ENCODE measurements at places on chromosomes 3 and 15. TPM values are rescaled to one million over a fixed set of nuclear protein-coding genes. Genes with fewer than 3 reads are reported as not detected.
A peak's percentile ranks its signal among the peaks of the same experiment; 100 is the strongest.

- DNase-seq, result no peak
Observed at GRCh38 chr15:58608129-58608590, 141.3 kb downstream of the ADAM10 start.

The LDHAL6B gene
- not detected for total RNA-seq

GRCh38 chr3:195869413-195870001 lies 38.8 kb downstream of the TNK2 start:
- DNase-seq, result no peak

- no peak for DNase-seq
Observed at GRCh38 chr3:67783281-67784250, 129.2 kb upstream of the SUCLG2 start.

GRCh38 chr15:24772686-24773373 lies 97.3 kb downstream of the NPAP1 start:
- DNase-seq, result peak; percentile 72

The BCHE gene
- total RNA-seq, result not detected

DNA sequence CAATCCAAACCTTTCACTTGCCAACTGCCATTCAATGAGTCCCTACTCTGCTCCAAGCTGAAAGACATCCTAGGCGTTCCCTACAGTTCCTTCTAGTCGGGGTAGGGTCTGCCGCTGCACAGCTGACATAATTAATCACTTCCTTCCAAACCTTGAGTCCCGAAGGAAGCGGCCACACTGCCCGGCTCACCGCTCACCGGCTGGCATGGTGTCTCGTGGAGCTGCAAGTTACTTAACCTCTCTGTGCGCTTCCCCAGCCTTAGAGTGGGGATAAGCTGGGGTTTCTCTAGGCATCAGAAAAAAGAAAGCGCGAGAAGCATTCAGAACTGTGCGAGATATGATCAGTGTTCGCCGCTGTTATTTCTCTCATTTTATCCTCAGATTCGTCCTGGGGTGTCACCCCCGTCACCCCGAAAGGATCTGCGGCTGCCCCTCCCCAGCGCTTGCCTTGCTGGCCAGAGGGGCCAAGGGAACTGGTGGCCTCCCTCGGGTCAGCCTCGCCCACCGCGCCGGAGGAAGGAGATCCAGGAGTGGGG lies 748 bp downstream of the MRPS25 start:
- DNase-seq, result no peak

DNA sequence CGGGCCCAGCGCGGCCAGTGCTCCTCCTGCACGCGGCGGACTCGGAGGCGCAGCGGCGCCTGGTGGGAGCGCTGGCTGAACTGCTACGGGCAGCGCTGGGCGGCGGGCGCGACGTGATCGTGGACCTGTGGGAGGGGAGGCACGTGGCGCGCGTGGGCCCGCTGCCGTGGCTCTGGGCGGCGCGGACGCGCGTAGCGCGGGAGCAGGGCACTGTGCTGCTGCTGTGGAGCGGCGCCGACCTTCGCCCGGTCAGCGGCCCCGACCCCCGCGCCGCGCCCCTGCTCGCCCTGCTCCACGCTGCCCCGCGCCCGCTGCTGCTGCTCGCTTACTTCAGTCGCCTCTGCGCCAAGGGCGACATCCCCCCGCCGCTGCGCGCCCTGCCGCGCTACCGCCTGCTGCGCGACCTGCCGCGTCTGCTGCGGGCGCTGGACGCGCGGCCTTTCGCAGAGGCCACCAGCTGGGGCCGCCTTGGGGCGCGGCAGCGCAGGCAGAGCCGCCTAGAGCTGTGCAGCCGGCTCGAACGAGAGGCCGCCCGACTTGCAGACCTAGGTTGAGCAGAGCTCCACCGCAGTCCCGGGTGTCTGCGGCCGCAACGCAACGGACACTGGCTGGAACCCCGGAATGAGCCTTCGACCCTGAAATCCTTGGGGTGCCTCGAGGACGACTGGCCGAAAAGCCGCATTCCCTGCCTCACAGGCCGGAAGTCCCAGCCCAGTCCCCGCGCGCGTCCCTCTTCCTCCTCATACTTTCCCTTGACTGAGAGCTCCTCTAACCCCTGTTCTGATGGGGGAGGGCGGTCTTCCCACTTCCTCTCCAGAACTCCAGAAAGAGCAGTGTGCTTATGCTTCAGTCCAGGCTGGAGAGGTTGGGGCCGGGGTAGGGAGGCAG lies 1.4 kb upstream of the IL17RC start:
- peak; percentile 12 for DNase-seq

The SLC12A1 gene
- total RNA-seq, result not detected

DNA sequence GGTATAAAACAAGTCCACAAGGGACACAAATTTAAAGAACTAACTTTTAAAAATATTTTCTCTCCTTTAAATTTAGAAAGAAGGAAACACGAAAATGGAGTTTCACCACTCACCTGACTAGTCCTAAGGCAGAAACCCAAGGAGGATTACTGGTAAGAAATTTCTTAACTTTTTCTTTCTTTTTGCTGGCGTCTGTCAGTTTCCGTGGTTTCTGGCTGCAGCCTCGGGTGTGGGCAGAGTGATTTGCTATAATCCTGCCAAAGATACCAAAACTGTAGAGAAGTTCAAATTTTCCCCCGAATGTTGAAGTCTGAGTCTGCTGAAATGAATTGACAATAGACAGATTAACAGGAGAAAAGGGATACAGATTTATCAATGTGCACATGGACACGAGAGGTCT lies 843.6 kb upstream of the ALCAM start:
- no peak for DNase-seq

DNA sequence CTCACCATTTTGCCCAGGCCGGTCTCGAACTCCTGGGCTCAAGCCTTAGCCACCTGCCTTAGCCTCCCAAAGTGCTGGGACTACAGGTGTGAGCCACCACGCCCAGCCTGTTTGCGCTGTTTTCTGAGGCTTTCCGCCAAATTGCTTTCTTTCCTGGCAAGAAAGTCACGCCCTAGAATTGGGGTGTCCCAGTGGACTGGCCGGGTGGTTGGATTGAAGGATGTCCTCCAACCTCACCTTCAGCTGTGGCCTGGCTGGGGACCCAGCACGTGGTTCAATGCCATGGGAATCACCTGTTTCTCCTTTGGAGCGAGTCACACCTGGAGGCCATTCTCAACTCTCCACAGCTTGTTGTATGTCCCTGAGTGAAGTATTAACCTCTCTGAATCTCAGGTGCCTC lies 5.8 kb upstream of the ANKDD1A start:
- DNase-seq, result no peak

The TM4SF18 gene
- not detected for total RNA-seq

GRCh38 chr3:123667784-123668183 lies 82.9 kb upstream of the HACD2 start:
- no peak for DNase-seq

DNA sequence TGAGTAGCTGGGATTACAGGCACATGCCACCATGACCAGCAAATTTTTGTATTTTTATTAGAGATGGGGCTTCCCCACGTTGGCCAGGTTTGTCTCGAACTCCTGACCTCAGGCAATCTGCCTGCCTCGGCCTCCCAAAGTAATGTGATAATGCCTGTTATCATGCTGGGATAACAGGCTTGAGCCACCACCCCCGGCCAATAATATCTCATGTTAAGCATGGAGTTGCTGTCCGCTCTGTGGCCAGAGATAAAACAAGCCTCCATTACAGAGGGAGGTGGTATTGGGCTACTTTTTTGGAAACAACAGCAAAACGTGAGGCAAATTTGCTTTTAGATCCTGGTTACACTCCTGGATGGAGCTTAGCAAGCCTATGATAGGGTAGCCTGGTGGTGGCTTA lies 32.9 kb upstream of the ALG1L2 start:
- DNase-seq, result no peak

- no peak for DNase-seq
Observed at GRCh38 chr3:127097481-127097880, 95.5 kb upstream of the PRR23E start.

DNA sequence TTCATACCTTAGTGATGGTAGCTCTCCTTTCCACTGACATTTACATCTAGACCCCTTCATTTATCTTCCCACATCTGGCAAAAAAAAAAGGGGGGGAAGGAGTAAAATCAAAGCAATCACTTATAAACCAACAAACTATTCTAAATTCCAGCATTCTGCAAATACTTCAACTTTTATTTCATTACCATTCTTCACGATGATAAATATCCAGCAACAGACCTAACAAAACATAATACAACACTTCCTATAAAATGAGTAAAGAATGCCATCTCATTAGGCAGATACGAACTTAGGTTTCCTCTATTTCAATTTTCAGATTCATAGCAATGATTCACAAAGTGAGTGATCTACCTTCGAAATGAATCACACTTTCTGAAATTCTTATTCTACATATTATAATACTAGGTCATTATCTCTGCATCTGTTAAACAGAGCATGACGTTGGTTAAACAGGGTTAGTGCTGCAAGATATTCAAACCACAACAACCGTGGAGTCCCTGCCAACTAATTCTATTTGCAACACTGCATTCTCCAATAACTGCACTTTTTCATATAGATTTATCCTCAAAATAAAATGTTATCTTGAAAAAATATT lies at the start of gene LRRFIP2:
TSS of gene LRRFIP2 (minus strand) at position 51 of the 595 bp plus-strand sequence. CDS start 25,599 bp downstream, outside the sequence.
- no peak for DNase-seq

DNA sequence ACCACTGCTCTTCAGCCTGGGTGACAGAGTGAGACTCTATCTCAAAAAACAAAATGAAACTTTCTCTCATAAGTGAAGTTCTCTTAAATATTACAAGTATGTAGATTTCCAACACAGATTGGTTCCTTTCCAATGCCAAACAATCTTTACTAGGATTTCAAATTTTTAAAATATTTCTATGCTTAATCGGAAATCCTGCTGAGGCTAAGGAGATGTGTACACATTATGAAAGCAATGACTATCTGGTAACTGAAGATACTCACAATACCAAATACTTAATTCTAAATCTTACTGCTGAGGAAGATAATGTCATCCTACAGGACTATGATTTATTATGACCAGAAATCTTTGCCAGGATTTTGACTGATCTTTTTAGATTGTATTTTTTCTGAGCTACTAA lies 255.6 kb upstream of the ZNF717 start:
- no peak for DNase-seq

The CFAP100 gene
- total RNA-seq, result not detected

GRCh38 chr3:38054499-38055001 lies 15.5 kb downstream of the DLEC1 start:
- no peak for DNase-seq

The DAG1 gene
- total RNA-seq, result 20.9 TPM

GRCh38 chr3:127780536-127781400 lies 41.5 kb downstream of the MGLL start:
- DNase-seq, result no peak

The ZBTB38 gene
- total RNA-seq, result 78.6 TPM

DNA sequence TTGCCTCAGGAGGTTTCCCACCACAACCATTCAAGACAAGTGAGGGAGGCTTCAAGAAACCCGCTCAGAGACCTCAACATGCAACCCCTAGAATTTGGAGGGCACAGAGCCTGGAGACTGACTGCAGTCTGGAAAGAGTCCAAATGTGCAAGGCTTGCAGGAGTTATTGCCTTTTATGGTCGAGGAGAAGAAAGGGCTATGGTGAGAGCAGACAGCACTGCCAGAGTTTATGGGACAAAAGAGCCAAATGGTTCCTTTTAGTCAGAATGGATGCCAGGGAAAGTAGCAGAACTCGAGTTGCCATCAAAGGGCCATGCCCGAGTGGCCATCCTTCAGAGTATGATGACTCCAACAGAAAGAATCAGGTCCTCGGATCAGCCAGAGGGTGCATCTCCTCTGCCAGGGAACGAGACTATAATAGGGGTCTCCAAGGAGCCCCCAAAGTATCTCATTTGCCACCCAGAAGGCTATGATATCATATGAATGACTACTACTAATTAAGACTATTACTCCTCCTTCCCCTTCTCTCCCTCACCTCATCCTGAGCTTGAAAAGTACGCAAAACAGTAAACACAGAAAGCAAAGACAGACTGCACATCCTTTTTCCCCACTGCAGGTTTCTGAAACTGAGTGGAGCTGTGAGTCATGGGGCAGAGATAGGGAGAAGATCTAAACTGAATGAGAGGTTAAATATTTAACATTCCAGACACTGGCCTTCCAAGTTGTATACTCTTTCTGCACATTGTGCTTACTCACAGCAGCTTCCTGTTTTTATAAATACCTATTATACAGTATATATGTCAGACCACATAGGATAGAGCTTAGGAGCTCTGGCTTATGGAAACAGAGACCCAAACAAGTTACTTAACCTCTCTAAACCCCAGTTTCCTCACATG lies 33.9 kb upstream of the TMCO5A start:
- DNase-seq, result no peak

GRCh38 chr3:186492385-186492984 lies 51.7 kb downstream of the CRYGS start:
- no peak for DNase-seq

DNA sequence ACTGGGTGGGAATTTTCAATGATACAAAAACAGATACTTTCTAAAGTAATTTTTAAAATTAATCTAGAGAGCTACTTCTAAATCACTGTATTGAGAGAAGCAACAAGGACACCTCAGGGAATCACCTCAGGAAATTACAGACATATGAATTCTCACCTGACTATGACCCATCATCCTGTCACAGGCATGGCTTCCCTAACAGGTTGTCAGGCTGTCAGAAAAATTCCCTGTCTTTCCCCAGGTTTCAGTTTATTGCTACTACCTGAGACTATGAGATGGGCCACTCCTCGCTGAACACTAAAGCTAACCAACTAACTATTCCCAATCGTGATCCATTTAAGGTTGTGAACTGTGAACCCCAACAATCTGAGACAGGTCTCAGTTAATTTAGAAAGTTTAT lies 66.1 kb downstream of the CD200 start:
- no peak for DNase-seq

The P2RY14 gene
- 1.3 TPM for total RNA-seq

The CLDN16 gene
- total RNA-seq, result not detected

GRCh38 chr3:38978729-38979128 lies 73.0 kb downstream of the SCN11A start:
- no peak for DNase-seq

DNA sequence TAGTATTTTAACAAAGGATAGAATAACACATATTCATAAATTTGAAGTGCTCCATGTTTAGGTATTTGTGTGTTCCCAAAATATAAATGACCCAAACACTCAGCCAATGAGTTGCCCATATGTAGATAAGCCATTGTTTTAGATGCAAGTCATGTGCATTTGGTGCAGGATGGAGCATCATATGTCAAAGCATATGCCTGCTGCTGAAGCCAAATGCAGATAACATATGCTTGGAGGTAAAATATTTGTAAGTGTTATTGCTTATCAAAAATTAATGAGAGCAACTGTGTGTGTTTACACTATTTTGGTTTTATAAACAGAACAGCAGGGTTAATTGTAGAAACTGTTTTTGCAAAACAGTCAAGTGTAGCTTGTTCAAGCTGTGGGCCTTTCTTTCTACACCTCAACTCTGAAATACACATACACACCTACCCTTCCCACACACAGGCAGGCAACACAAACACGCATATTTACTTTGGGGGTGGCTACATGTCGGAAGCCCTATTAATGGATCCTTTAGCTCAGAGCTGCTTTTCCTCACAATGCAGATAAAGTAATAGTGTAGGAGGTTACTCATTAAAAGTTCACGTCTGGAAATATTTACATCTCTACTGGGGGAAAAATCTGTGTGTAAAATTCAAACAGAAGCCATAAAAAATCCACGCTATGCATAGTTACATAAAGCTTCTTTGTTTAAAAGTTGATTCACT lies 521.4 kb downstream of the ZNF385D start:
- DNase-seq, result no peak

GRCh38 chr3:43512754-43513404 lies 108.9 kb downstream of the ANO10 start:
- no peak for DNase-seq
